Activated T-helper 1 cell treated with anti-CD3 and anti-CD28 coated beads, Interleukin-2, amount 50 U/mL, for 16 hours (primary cell): ENCODE measurements at places on chromosomes 3 and 15.

DNA sequence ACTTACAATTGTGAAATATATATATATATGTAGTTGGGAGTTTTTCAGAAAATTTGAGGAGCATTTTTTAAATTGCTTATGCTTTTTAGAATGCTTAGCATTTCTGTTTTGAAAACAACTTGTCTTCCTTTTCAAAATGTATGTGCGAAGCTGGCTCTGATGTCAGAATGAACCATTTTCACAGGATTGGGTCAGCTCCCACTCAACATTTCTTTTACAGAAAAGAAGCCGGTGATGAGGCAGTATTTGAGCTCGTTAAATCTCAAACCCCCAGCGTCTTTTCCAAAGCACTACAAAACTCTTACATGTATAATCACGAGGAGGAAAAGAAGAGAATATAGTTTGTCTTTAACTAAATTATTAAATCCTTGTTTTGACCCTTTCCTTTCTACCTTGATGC is 225.4 kb downstream of the MEIS2 start:
- DNase-seq = no peak

DNA sequence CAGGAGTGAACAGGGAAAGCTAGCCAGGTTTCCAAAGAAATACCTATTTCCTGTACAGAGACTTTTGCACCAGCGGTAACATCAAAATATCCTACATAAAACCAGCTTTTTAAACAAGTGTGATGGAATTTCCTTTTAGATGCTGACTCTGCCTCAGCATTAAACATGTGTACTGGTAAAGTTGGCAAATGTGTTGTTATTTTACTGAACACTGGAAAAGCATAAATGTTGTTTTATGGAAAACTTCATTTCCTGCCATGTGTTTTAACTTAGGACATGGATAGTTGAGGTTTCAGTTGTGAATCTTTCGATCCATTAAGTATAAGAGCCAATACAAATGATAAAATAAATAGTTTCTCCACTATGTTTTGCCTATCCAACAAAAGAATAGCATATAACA is 15.7 kb downstream of the OXNAD1 start:
- no peak for DNase-seq

- no peak for DNase-seq
Measured at GRCh38 chr3:102449341-102449740, 14.5 kb downstream of the ZPLD1 start.

DNA sequence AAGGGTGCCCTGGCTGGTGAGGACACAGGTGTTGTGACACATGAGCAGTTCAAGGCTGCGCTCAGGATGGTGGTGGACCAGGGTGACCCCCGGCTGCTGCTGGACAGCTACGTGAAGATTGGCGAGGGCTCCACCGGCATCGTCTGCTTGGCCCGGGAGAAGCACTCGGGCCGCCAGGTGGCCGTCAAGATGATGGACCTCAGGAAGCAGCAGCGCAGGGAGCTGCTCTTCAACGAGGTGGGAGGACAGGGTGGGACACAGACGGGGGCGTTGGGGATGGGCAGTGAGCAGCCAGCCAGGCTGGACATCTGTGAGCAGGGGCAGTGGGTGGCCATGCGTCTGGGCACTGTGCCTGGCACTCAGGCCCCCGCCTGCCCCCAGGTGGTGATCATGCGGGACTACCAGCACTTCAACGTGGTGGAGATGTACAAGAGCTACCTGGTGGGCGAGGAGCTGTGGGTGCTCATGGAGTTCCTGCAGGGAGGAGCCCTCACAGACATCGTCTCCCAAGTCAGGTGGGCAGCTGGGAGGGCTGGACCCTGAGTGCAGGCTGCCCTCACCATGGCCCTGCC is 10.3 kb downstream of the ANKRD63 start:
- DNase-seq = no peak

GRCh38 chr3:184497804-184498203 is 63.8 kb upstream of the EPHB3 start:
- no peak for DNase-seq

DNA sequence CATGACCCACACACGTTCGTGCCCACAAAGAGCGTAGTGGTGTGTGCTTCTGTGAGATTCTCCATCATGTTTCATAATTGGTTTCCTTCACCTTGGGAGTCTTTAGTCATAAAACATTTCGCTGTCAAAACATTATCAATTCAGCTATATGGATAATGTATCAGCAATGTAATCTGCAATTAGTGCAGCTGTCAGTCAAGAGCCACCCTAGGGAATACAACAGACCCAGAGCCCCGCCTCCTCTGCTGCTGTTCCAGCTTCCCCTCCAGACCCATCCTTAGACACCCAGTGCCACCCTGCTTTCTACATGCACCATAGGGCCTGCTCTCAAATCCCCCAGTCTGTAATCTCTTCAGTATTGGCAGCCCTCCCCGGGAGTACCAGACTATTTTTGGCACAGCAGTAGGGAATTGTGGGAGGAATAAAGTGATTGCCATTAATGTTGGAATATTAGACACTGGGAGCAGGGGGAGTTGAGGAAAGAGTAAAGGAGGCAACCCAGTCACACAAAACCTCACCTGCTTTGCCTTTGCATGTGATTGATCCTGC is 31.5 kb upstream of the C3orf80 start:
- DNase-seq = no peak

- DNase-seq = no peak
Measured at GRCh38 chr3:19105826-19106225, 42.5 kb upstream of the KCNH8 start.

- no peak for DNase-seq
Measured at GRCh38 chr3:98056035-98056434, 20.9 kb upstream of the GABRR3 start.

DNA sequence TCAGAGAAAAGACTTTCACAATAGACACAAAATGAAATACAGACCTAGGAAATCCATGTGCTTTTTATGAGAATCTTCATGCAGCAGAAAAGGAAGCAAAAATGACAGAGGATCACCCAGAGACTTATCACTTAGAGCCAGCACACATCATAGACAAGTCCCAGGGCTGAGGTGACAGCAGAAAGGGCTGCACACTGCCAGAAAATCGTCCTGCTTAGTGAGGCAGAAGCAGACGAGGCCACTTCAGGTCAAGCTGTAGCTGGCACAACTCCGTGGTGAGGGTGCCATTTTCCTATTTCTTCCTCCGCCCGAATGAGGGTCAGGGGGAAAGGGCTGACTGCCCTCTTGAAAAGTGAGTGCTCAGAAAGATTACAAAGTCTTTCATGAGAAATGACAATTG is 95.9 kb upstream of the TNIK start:
- DNase-seq = no peak

DNA sequence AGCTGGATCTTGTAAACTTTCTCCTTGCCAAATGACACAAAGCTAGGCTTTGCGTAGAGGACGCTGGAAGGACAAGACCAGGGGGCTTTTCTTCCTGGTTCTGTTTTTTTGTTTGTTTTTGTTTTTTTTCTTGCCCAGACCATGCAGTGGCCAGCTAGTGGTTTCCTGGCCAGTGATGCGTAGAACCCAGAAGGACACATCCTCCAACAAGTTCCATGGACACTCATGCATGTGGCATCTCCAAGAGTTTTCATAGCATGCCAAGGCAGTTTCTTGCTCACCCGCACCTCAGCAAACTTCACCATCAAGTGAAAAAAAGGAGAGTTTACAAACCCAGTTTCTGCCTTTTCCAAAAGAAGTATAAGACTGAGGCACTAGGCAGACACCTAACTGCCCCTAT is 46.1 kb upstream of the TMCO5A start:
- no peak for DNase-seq

DNA sequence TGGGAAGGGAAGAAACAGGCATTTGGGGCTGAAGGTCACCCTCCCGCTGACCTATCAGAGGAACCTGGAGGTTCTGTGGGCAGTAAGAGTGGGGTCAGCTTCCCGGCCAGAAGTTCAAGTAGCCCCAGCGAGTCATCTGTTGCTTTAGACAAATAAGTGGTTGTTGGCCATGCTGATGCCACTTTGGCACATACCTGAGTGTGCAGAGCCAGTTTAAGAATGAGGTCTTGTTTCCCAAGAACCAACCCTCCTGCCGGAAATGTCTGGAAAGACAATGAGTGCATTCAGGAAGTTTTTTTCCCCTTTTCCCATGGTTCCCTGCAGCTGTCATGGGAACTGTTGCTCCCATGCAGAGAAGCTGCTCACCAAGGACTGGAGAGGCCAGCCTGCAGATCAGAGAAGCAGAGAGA is 166.7 kb downstream of the ZNF621 start:
- no peak for DNase-seq

GRCh38 chr3:144028798-144029411 is 57.3 kb downstream of the DIPK2A start:
- no peak for DNase-seq

DNA sequence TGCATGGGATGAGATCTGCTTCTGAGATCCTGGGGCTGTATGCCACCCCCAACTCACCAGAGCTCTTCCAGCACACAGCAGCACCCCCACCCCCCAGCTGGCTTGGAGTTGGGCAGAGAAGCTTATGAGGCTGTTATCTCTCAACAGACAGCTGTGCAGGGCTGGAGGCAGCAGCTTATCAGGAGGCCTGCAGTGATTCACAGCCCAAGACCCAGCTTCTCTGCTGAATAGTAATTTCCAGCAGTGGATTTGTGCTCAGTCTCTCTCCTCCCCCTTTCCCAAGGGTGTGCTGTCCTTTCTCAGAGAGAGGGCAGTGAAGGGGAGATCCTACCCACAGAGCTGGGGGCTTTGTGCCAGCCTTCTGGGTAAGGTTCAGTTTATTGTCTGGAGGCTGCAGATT is 2.1 kb downstream of the RPP25 start:
- DNase-seq = no peak

GRCh38 chr15:100057281-100057680 is 284.5 kb downstream of the ADAMTS17 start:
- DNase-seq = no peak

- no peak for DNase-seq
Measured at GRCh38 chr15:63240109-63240508, 37.3 kb upstream of the APH1B start.

DNA sequence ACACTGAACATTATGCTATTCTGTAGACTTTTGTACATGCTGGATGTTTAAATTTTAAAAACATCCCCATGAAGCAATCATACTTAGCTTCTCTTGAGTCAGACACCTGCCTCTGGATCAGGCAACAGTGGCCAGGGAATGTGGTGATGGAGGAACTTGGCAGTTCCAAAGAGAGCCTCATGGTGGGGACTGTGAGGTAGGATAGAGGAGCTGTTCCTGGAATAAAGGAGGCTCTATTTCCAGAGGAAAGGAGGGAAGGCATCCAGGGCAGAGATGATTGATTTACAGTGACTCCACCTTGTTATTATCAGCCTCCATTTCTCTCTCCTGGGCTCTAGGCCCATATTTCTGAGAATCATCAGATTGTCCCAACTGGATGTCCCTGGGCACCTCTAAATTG is 35.0 kb upstream of the ABHD17C start:
- DNase-seq = no peak

DNA sequence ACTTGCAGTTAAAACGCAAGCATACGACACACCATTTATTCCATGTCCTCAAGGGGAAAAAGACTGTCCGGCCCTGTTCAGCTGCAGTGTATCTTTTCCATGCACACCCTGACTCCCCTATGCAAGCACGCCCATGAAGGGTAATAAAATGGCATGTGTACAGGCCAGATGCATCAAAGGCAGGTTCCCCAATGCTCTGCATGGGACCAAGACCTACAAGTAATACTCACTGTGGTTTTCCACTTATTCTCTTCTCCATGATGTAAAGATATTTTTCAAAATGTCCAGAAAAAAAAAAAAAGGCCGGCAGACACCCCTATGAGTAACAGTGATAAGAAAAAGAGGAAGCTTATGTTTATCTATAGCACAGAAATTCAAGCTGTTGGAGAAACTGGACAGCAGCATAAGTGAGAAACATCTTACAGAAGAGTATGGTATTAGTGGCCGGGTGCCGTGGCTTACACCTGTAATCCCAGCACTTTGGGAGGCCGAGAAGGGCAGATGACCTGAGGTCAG is 70.8 kb downstream of the MCF2L2 start:
- no peak for DNase-seq

DNA sequence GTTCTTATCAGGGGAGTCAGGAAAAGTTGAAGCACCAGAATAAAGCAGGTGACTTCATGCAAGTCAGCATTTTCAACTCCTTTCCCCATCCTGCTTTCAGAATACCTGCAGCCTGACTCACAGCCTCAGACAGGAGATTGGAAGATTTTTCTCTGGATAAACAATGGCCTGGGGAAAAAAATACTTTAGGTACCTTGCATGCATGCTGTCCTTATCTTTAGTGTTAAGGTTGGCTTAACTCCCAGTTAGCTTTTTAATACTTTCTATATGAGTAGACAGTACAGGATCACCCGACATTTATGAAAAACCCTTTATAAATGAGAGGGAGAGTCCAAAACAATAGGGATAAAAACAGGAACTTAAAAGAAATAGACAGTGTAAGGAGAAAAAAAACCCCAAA is 53.6 kb downstream of the PAK2 start:
- DNase-seq = no peak

DNA sequence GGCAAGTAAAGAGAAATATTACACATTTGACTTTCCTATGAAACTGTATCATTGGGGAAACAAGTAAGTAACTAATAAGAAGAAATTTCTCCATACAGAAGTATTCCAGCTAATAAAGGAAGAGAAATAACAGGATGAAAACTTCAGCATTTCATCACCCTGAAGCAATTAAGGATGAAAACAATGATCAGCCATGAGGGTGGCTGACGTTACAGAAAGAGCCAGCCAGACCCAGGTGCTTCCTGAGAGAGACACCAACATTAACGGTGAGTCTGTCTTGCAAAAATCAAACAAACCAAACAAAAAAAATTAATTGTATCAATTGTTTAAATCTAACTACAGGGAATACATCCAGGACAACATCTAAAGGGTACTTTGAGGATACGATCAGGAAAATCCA is 190.0 kb downstream of the ARRDC4 start:
- no peak for DNase-seq

DNA sequence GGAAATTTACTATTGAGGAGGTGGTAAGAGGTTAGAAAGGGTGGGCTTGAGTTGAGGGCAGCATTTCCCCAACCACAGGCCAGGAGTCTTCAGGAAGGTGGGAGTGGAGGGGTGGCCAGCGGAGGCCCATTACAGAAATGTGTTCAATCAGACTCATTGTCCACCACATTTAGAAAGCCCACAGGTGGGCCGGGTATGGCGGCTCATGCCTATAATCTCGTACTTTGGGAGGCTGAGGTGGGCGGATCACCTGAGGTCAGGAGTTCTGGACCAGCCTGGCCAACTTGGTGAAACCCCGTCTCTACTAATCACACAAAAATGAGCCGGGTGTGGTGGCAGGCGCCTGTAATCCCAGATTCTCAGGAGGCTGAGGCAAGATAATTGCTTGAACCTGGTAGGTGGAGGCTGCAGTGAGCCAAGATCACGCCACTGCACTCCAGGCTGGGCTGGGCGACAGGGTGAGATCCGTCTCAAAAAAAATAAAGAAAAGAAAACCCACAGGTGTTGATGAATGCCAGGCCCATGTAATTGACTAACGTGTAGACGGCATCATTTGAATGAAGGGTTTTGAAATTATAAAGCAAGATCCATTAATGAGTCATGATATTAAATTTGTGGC is 12.2 kb upstream of the SYNM start:
- no peak for DNase-seq

- DNase-seq = no peak
Measured at GRCh38 chr3:117435506-117435905, 725.9 kb downstream of the TUSC7 start.
